Fibroblast of the aortic adventitia (primary cell): ENCODE measurements at places on chromosomes 4 and X. TPM values are rescaled to one million over a fixed set of nuclear protein-coding genes. Genes with fewer than 3 reads are reported as not detected.

The SLIT2 gene
- total RNA-seq, result 46.4 and 65.1 TPM in 2 replicates

The CT45A5 gene
- total RNA-seq, result not detected in 2 replicates

The ASB12 gene
- not detected in 2 replicates for total RNA-seq

The RGN gene
- 2.4 and 7.0 TPM in 2 replicates for total RNA-seq

The ZXDA gene
- 5.2 and 7.6 TPM in 2 replicates for total RNA-seq

The UGT2A3 gene
- not detected in 2 replicates for total RNA-seq

The PPM1K gene
- 11.1 and 144 TPM in 2 replicates for total RNA-seq

The DSPP gene
- not detected in 2 replicates for total RNA-seq

The F9 gene
- total RNA-seq, result not detected in 2 replicates

The SERTM2 gene
- total RNA-seq, result not detected in 2 replicates

The PLXNB3 gene
- total RNA-seq, result 3.1 and 6.1 TPM in 2 replicates

The GC gene
- not detected in 2 replicates for total RNA-seq

The GJB1 gene
- total RNA-seq, result not detected in 2 replicates

The SPATA4 gene
- total RNA-seq, result 0.36 TPM in 1 of 2 replicates, not detected in the other

The USP51 gene
- total RNA-seq, result 2.2 and 3.8 TPM in 2 replicates

The FGFBP1 gene
- not detected in 2 replicates for total RNA-seq

The GUF1 gene
- 21.9 and 28.5 TPM in 2 replicates for total RNA-seq
